Right hindlimb (tissue), 1 donor: ENCODE measurements at places on chromosomes 3 and 15.

DNA sequence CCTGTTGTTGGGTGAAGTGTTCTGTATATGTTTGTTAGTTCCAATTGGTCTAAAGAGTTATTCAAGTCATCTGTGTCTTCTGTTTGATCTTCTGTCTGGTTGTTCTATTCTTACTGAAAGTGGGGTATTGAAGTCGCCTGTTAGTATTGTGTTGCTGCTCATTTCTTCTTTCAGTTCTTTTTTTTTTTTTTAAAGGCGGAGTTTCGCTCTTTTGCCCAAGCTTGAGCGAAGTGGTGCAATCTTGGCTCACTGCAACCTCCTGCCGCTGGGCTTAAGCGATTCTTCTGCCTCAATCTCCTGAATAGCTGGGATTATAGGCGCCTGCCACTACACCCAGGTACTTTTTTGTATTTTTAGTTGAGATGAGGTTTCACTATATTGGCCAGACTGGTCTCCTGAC, 23.5 kb downstream of the PFN2 start:
- no peak for DNase-seq

DNA sequence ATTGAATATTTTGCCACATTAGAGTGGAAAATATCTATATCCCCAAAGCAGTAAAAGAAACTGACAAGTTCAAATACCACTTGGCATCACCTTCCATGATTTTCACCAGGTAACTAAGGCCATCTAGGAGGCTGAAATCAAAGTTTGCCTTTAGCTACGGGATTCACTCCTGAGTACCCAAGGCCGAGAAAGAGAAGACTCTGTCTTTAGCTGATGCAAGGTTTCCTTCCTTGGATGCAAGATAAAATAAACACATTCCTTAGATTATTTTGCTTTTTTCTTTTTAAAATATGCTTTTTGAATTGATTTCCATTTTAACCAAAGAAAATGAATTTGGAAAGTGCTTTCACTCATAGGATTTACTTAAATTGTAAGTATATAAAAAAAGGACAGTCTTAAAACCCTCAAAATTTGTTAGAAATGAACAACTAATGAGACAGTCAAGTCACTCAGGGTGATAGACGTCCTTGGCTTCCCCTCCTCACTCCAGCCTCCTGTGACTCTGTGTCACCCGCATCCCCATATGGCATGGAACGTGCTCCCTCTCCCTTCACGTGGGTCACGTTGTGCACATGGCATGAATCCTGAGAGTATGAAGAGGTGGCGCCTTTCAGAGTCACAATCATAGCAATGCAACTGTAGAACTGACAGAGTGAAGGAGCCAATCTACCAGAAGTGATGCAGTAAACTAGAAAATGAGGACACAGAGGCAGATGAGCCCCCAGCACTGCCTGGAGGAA, 148.4 kb downstream of the RTP4 start:
- DNase-seq = no peak

DNA sequence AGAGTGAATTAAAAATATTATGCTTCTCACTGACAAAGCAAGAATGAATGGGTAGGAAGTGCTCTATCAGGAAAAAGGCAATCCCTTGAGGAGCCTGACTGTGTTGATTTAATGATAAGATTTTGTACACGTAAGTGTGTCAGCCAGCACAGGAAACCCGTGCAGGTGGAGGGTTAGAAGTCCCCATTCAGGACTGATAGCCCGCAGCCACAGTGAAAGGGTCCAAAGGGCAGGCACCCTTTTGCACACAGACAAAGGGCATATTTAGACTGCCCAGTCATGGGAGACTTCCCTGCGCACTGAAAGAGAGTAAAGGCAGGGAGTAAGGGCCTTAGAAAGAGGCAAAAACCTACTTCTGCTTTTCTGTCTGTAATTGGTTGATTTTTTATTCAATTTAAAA, 26.4 kb upstream of the SKIL start:
- no peak for DNase-seq

DNA sequence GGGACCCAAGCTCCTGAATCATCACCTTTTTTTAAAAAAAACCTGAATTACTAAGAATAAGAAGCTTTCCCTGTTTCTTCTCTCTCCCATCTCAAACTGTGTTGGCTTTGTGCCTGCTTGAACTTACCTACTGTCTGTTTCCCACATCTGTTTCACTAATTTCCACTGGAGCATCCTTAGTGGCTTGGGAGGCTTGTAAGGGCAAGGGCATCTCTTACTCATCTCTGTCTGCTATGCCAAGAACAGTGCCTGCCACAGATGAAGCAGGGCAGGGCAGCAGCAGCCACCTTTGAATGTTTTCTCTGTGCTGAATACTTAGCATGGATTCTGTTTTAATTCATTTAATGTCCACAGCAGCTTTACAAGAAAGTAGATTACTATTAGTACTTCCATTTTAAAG, 42.3 kb downstream of the SNRK start:
- DNase-seq = no peak
